T-helper 17 cell (primary cell): ENCODE measurements at places on chromosomes 2 and 18.

DNA sequence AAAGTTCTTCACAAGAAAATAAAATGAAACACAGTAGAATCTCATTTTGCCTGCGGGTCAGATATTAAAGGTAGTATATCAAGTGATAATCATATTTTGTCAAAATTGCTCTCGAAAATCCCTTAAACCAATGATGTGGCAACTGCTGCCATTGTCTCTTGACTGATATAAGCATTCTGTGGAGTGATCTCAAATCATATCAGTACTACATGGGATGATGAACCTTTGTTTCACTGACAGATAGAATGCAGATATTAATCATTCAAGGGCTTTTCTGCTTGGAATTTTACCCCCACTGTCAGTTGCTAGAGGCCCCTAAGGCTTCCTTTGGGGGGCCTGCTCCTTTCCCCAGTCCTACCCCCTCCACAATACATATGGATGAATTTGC lies 31.3 kb upstream of the MALL start:
- no peak for DNase-seq

- no peak for DNase-seq
These were observed 33.5 kb downstream of the ZNF532 start for GRCh38 chr18:58898010-58898799.

GRCh38 chr18:38654946-38655345 lies 1089.3 kb upstream of the CELF4 start:
- no peak for DNase-seq

DNA sequence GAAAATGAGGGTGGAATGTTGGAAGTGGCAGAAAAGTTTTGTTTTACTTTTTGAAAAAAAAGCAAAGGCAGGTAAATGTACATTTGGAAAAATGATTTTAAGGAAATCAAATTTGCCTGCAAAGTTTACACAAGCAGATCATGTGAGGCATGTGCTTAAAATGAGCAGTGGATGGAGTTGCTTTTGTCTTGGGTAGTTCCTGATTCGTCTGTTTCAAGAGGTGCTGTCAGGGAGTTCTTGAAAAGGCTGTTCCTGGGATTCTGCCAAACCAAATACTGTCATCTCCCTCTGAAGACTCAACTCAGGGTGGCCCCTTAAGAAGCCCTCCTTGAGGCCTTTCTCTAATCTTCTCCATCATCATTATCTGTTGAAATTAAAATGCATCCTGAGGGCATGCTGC lies 59.0 kb downstream of the TACR1 start:
- DNase-seq: no peak

- DNase-seq: no peak
These were observed 111.1 kb downstream of the PXDN start for GRCh38 chr2:1633092-1633671.

- no peak for DNase-seq
These were observed 147.9 kb downstream of the LNPK start for GRCh38 chr2:175854129-175854528.

DNA sequence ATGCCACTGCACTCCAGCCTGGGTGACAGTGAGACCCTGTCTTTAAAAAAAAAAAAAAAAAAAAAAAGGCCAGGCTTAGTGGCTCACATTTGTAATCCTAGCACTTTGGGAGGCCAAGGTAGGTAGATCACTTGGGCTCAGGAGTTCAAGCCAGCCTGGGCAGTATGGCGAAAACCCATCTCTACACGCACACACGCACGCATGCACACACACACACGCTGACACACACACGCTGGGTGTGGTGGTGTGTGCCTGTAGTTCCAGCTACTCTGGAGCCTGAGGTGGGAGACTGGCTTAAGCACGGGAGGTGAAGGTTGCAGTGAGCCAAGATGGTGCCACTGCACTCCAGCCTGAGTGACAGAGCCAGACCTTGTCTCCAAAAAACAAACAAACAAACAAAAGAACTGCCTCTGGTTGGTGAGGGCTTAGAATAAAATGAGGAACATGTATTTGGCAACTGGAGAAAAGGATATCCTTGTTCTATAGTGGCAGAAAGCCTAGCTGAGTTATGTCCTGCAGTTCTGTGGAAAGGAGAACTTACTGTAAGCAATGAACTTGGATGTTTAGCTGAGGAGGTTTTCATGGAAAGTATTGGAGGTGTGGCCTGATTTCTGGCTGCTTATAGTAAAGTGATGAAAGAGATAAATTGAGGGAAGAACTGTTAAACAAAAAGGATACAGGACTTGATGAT lies 34.0 kb downstream of the HAT1 start:
- DNase-seq: no peak

GRCh38 chr2:10169053-10169578 lies 46.6 kb downstream of the RRM2 start:
- DNase-seq: no peak

- no peak for DNase-seq
These were observed 520.3 kb downstream of the SOX11 start for GRCh38 chr2:6212491-6212890.

DNA sequence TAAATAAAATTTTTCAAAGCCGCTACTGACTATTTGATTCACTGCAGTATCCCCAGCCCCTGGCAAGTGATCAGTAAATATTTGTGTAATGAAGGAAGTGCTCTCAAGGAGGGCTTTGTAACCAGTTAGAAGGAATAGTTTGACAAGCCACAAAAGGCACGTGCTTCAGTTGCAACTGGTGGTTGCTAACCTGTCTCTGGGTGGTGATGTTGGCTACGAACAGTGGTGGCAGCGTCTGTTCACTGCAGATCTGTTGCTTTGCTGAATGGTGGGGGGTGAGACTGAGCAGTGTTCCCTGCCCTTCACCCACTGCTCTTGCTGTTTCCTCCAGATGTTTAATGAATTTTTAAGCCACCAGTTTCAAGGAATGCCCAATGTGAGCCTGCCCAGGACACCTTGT lies 73.9 kb upstream of the SIX2 start:
- DNase-seq: no peak

DNA sequence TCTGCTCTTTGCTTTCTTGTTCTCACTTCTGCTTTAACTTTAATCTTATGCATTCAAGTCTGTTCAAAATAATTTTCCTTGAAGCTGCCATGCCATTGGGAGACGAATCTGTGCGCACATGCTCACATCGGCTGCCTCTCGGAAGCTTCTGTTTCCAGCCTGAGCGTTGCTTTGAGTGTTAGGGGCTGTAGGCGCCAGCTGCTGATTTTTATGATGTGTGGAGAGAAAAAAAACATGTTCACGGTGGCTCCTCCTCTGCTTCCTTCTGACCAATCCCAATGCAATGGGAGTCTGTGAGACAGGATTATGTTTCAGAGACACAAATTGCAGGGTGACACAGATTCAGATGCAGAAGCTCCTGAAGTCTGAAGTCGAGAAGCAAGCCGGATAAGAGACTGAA lies at the start of gene MC4R:
Gene MC4R, minus strand, starts transcription at position 180 of the 400 bp plus-strand sequence. CDS start 426 bp downstream, outside the sequence.
- DNase-seq: no peak

GRCh38 chr2:53476834-53477233 lies 290.8 kb upstream of the CHAC2 start:
- DNase-seq: no peak

- DNase-seq: no peak
These were observed 45.1 kb upstream of the LRP1B start for GRCh38 chr2:142175813-142176338.

GRCh38 chr2:68282811-68283418 lies 30.6 kb upstream of the PPP3R1 start:
- DNase-seq: no peak

GRCh38 chr2:173218326-173219056 lies 136.2 kb upstream of the CDCA7 start:
- no peak for DNase-seq

DNA sequence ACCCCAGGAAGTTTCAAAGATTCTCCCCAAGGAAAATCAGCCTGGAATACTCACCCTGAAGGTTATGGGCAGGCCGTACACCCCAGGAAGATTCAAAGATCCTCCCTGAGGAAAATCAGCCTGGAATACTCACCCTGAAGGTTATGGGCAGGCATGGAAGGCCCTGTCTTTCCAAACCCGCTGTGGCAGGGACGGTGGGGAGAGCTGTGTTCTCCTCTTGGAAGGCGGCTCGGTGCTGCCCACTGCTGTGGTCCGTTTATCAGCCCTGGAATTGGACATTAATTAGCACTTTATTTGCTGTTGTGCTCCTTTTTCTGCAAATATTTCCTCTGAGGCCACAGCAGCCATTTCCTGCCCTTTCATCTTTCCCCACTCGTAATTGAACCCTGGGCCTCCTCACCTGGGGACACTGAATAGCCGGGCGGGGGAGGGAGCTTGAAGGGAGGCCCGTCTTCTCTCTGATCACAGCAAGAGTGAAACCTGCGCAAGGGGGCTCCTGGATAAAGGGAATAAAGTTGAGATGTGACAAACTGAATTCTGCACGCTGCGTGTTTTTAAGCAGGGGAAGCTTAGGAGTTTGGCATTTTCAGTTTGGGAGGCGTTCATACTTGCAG lies 308.7 kb upstream of the SALL3 start:
- no peak for DNase-seq

DNA sequence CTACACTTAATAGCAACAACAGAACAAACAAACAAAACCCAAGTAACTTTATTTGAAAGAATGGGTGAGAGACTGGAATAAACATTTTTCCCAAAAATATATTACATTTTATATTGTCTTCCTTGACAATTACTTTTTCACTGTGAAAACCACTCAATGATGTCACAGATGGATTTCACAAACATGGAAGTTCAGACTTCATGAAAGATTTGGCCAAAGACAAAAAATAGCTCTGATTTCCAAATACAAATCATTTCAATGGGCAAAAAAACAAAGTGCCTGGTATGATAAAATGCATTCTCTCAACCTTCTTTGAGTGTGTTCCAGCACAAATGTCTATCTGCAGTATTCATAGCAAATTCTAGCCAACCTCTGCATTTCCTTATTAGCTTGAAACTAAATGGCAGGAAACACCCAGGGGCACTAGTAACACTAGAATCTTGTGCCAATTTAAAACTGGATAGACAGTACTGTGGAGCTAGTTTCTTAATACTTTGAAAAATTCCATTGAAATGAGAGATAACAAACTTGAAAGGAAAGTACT lies 28.5 kb upstream of the NAPG start:
- DNase-seq: no peak

GRCh38 chr2:68196120-68196716 lies 38.5 kb downstream of the PNO1 start:
- DNase-seq: peak; percentile 34

DNA sequence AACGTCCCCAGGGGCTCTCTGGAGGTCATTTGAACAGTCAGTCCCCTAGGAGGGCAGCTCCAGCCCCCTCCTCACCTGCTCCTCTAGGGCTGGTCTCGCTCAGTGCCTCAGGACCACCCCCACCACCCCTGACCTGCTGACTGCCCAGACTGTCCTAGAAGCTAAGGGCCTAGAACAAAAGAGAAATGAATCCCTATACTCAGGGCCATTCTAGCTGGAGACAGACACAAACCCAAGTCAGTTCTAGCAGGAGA lies 83.0 kb downstream of the HS1BP3 start:
- DNase-seq: no peak

- DNase-seq: no peak
These were observed 319.6 kb downstream of the AGAP1 start for GRCh38 chr2:235813398-235813797.

- no peak for DNase-seq
These were observed 1389.3 kb upstream of the ZEB2 start for GRCh38 chr2:145909175-145909755.

DNA sequence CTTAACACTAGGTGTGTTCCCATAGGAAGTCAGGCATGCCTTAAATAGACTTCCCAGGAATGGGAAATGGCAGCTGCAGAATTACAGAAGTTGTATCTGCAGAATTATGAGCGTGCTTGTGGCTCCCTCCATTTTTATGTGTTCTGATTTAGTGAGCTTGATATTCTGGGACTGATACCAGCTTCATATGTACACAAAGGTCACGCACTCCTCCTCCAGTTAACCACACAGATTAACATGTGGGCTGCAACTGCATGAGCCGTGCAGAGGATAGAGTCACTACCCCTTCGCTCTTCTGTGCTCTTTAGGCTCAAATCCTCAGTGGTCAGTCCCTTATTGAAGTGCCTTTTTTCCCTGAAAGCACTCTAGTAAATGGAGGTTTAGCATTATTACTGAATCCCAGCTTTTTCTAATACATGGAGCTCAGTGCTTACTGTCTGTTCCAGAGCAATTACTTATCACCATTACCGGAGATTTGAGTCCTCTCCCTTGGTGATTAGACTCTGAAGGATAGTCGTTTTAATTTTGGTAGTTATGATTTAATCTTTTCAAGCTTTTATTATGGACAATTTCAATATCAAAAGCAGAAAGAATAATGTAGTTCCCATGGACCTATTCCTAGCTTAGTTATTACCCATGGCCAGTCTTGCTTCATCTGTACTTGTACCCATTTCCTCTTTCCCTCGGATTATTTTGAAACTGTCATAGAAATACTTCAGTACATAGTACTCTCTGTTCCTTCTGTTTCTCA lies 238.3 kb downstream of the PRKCE start:
- no peak for DNase-seq

- no peak for DNase-seq
These were observed 16.3 kb downstream of the PCBP1 start for GRCh38 chr2:70103531-70104061.

GRCh38 chr18:6621437-6621836 lies 108.1 kb upstream of the ARHGAP28 start:
- no peak for DNase-seq

- no peak for DNase-seq
These were observed 160.7 kb downstream of the RAB3GAP1 start for GRCh38 chr2:135212757-135213156.

DNA sequence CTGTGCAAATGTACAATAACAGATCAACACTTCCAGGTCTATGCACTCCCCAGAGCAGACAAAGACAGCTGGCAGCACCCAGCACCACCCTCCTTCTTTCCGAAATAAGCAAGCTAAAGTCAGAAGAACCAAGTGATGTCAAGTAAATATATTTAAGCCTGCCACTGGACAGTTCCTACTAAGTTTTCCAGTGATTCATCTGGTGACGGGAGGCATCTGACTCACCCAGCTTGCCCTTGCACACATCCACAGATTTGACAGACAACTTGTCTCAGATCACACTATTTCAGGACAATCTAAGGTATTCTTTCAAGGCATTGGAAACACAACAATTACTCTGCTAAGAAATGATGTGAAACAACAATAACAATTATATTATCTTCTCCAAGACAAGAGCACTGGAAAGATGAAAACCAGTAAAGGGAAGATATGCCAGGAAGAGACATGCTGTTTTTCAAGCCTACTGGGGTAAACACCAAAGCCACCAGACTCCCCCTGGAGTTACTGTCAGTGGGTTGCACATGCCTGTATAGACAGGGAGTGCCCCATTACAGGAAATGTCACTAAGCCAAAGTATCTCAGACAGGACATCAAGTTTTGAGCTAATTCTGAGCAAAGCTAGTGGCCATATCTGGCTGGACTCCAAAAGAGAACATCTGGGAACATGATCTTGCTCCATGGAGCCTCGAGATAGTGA lies 287.9 kb upstream of the KLHL29 start:
- DNase-seq: no peak

GRCh38 chr2:108573061-108573460 lies 38.8 kb downstream of the LIMS1 start:
- no peak for DNase-seq

GRCh38 chr18:22556222-22557167 lies 138.8 kb upstream of the CTAGE1 start:
- DNase-seq: no peak

DNA sequence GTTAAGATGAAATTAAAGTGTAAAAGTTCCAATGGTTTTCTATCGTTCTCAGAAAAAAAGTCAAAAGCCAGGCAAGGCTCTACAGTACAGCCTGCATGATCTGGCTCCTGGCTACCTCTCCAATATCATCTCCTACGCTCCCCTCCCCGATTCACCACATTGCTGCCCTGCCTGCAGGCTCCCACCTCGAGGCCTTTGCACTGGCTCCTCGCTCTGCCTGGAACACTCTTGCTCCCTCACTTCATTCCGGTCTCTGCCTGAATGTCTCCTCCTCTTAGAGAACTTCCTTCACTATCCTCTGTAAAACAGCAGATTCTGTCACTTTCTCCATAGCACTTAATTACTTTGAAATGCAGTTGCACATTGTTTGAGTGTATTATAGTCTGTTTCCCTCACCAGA lies 72.5 kb downstream of the KLF7 start:
- no peak for DNase-seq
